Activated T-cell treated with anti-CD3 and anti-CD28 coated beads for 48 hours (primary cell): ENCODE measurements at places on chromosomes 2 and 18.

DNA sequence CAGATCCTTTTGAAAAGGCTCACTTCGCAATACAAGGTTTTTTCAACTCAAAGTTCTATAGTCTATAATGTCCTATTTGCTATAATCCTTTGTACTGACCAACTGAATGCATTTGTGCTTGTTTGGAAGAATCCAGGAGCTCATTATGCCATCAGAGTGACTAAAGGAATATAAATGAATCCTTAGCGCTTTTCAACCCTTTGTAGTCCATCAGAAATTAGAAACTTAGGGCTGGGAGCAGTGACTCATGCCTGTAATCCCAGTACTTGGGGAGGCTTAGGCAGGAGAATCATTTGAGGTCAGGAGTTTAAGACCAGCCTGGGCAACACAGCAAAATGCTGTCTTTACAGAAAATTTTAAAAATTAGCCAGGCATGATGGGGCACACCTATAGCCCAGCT lies 330.2 kb upstream of the CHAC2 start:
- no peak for DNase-seq

DNA sequence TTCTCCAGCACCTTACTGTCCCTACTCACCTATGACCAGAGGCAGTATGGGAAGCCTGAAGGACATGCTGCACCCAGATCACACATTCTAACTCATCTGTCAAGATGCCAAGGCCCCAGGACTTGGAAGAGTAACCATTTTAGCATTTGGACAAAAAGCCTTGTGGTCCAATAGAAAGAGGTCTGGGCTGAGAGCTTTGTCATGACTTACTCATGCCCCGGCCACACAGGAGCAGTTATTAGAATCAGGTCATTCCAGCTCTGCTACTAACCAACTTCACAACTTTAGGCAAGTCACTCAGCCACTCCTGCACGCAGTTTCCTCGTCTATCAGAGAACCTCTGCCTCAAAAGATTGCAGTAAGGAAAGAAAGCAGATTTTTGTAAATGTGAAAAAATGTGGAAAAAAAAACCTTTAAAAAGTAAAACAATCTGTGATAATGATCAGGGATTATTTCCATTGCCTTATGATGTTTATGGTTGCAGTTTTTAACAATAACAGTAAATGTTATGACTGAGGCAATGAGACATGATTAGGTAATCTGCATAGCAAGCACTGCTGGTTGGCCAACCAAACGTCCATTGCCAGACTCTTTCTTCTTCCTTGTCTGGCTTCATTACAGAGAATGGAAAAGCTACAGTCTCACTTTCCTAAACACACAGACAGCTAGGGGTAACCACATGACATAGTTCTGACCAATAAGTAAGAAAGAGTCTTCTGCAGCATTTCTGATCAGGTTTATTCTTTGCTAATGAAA lies 255.4 kb upstream of the CHAC2 start:
- no peak for DNase-seq

DNA sequence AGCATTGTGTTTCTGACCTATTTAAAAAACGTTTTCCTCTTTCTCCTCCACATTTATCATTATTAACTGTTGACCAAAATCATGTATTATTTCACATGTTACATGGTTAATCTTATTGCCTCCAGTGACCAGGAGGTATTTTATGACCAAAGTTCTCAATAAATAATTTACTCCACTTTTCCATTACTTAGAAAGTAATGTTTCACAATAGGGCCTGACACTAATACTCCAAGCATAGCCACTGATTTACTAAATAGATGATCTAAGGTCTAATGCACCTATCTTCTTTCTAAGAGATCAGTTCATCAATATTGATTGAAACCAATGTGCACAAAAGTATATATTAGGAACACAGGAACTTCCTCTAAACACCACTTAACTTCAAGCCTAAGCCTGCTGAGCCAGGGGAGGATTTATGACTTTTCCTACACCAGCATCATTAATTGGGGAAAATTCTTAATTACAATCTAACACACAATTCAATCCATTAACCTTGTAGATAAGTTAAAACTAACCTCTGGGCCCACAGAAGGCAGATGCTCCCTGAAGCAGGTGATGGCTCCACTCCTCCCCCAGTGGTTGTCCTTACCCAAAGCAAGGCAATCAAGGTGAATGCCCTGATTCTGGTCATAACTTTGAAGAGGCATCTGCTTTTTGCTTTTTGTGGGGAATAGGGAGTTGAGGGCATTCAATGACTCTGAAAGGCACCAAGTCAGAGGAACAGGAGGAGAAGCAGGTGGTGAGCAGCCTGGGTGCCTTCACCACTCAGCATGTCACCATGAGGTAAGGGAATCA lies 33.9 kb downstream of the RBMS1 start:
- DNase-seq = no peak

DNA sequence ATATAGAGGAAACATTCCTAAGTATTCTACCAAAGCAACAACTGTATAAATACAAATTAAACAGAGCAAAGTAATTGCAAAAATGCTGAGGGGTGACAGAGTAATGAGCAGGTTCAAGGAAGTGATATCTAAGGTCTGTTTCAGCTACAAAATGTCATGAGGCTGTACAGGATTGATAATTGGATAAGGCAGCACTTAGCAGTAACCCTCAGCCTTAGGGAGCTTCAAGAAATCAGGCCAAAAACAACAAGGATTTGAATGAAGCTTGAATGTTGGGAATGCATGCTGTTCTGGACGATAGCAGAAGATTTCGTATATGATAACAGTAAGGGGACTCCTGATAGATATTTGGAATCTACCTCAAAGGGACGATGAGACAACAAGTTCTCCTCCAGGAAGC lies 142.0 kb upstream of the MMADHC start:
- DNase-seq = no peak

DNA sequence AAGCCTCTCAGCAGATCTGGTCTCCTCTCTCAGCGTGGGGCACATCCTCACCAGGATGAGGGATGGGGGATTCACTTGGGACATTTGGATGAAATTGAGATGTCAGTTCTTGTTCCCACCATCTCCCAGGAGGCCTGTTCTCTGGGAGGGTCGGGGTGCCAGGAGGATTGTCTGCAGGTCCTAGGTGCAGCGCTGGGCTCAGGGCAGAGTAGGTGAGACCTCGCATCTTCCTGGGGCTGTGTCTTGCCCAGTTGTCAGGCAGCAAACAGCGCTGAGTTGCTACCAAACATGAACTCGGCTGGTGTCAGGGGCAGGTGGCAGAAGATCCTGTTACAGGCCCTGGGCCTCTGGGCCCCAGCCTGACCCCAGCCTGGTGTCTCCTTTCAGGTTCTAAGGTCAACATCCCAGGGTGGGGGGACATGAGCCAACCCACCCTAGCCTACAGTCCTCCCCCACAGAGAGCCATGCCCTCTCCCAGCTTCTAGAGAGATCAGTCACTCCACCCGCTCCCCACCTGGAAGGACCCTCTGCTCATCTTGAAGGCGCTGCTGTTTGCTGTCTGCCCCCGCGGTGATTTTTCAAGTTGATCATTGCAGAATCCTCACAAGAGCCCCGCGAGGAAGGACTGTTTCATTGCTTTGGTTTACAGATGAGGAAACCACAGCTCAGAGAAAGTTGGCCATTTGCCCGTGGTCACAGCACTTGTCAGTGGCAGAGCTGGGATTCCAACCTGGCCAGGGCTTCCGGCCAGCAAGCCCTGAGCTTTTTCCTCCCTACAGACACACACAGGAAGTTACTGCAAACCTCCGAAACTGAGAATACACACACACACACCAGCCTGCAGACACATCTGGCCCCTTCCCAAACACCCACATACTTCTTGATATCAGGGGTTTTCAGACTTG lies 83.9 kb downstream of the STPG4 start:
- DNase-seq = peak; percentile 17

DNA sequence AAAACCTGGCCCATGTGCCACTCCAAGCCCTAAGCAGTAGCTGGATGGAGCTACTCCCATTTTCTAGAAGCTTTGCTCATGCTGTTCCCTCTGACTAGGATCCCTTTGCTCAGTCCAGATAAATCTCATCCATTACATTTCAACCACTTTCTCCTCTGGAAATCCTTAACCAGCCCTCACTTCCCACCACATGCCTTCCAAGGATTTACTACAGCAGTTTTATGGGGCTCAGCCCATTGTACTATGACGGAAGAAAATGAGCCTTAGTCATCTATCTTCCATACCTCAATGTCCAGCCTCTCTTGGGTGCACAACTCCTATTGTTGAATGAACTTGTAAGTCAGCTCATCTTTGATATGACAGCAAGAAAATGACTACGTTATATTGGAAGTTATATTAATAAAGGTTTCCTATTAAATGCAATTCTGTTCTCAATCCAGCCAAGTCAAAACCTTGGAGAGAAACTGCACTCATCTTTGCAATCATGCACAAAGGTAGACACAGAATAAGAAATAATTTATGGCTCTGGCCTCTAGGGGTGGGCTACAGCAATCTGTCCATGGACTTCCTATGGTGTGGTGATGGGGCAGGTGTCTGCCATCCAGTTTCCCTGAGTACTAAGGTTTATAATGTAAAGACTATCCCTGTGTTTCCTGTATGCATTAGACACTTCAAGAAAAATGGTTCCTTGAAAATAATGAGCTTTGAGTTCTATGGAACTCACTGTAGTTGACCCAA lies 3.4 kb downstream of the B4GALT6 start:
- DNase-seq = no peak

DNA sequence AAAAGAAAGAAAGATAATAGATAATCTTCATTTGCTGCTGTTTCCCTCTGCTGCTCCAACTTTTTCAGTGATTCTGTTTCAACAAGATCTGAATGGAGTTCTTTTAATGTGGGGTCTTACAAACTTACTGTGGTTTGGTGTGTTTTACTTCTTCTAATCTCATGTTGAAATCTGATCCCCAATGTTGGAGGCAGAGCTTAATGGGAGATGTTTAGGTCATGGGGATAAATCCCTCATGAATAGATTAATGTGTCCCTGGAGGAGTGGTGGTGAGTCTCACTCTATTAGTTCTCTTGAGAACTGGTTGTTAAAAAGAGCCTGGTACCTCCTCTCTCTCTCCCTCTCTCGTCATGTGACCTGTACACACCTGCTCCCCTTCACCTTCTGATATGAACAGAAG lies 442.4 kb downstream of the EPHA4 start:
- DNase-seq = no peak

GRCh38 chr2:118983915-118984314 lies 41.9 kb downstream of the MARCO start:
- no peak for DNase-seq
